ENCODE measurements at places on chromosomes 7 and 10.

DNA sequence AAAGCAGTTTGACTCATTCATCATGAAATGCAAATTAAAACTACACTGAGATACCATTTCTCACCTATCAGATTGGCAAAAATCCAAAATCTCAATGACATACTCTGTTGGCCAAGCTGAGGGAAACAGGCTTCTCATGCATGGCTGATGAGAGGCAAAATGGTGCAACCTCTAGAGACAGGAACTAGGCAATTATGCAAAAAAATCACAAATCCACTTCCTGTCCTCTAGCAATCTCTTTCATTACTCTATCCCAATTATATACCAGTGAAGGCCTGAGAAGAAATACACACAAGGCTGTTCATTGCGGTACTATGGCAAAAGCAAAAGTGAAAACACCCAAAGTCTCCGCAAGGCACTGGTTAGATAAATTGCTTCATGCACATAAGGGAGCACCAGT is 25.9 kb upstream of the PTPRN2 start:
- peak; percentile 54 for DNase-seq

DNA sequence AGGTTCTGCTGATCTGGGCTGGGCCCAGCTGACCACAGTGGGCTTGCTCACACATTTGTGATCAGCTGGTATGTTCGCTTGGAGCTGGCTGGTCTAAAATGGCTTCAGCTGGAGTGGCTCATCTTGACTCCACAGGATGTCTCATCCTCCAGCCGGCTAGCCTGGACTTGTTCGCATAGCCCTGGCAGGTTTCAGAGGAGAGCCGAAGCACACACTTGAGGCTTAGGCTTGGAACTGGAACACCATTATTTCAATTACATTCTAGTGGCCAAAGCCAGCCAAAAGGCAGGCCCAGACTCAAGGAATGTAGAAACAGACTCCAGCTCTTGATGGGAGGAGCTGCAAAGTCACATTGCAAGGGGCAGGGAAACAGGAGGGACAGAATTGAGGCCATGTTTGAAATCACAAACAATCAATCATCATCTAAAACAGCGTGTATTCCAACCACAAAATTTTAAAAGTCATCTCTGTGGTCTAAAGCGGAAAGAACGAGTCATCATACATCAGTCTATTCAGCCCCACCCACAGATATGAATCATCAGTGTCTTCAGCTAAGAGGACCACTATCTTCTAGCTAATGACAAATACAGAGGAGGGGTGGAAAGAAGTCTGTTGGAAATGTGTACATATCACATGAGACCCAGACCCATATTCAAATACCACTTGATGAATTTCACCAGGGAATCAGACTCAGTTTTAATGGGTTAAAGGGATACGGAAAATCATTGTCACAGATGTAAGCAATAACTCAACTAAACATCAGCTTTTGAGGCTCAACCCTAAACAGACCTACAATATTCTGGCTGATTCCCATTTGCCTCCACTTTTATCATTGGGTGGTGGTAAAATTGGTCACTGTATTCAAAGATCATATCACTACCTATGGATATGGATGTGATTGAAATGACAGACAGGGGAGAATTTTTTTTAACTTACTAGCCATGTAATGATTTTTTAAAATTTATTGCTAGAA is 139.0 kb upstream of the MKLN1 start:
- DNase-seq = peak; percentile 79

DNA sequence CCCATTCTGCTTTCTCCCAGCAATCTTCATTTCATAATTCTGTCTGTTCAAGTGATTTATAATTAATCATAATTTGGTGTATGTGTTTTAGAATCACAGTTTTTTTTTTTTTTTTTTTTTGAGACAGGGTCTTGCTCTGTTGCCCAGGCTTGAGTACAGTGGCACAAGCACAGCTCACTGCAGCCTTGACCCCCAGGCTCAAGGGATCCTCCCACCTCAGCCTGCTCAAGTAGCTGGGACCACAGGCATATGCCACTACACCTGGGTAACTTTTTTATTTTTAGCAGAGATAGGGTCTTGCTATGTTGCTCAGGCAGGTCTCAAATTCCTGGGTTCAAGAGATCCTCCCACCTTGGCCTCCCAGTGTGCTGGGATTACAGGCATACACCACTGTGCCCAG is 49.2 kb upstream of the PLA2G12B start:
- no peak for DNase-seq

- DNase-seq = no peak
These were observed 1.3 kb downstream of the KAT6B start for GRCh38 chr10:74827694-74828093.

- peak; percentile 77 for DNase-seq
These were observed 9.9 kb downstream of the ZNF365 start for GRCh38 chr10:62384057-62384446.

DNA sequence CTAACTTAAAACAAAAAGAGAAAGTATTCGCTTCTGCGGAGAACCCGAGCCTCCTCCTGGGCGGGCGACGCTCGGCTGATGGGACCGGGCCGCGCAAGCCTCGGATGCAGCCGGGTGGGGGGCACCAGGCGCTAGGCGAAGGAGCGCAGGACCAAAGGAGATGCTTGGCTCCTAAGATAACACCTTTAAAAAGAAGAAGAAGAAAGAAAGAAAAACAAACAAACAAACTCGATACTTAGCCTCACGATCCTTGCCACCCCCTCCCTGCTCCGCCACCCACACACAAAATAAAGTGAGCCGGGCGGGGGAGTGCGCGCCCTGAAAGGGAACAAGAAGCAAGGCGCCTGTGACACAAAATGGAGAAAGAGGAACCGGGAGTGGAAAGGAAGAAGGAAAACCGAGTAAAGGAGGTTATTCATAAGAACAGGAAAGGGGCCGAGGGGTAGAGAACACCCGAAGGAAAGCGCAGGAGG is 34.0 kb upstream of the EBLN1 start:
- peak; percentile 73 for DNase-seq

DNA sequence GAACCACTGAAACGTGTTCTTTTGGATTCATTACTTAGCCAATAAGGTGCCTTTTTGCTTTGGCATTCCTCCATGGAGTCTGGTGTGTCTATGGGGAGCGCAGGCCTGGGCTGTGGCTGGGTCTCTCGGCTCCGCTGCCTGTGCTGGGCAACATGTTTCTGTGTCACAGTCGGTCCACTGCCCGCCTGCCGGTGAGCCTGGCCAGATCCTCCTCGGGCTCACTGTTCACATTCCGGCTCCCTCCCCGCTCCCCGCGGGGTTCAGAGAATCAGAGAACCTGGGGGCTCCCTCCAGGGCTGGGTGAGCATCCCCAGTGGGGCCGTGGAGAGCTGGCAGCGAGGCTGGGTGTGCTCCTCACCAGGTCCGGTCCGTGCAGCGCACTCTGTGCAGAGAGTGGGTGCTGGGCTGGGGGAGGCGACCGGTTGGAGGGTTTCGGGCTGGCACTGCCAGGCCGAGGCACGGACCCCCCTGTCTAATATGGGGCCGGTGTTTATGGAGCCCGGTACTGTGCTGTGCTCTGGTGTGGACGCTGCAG is 70.4 kb downstream of the INPP5A start:
- DNase-seq = no peak

DNA sequence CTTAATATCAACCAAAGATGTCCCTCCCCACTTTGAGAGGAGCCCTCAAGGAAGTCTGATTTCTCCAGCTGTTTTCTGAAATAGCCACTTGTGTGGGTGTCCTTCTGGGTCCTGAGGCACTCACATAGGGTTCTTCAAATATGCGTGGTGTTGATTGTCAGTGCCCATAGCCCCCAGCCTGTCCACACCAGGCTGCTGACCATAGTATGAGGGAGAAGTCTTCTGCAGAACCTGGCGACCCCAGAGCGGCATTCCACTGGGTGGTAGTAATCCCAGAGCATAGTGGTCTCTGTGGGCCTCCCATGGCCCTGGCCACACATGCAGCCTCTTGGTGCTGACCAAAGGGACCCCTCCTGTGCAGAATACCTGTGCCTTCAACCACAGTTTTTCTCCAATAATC is 82.7 kb upstream of the MACROH2A2 start:
- no peak for DNase-seq

DNA sequence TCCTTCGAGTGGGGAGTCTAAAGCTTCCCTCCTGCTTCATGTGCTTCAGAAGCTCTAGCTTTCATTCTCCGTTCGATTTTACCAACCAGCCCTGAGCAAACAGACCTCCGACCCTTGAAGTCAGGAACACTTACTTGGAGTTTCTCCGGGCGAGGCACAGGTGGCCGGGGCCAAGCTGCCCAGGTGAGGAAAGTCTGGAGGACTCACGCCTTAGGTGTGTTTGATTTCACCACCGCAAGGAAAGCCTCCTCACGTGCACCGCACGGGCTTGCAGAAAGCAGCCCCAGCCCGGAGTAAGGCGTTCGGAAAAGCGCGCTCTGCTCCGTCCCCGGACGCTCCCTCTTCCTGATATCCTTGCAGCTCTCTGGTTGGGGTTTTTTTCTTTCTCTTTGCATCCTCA is 30.1 kb upstream of the CNPY1 start:
- no peak for DNase-seq

GRCh38 chr7:129947701-129948100 is 5.1 kb downstream of the UBE2H start:
- DNase-seq = peak; percentile 34

DNA sequence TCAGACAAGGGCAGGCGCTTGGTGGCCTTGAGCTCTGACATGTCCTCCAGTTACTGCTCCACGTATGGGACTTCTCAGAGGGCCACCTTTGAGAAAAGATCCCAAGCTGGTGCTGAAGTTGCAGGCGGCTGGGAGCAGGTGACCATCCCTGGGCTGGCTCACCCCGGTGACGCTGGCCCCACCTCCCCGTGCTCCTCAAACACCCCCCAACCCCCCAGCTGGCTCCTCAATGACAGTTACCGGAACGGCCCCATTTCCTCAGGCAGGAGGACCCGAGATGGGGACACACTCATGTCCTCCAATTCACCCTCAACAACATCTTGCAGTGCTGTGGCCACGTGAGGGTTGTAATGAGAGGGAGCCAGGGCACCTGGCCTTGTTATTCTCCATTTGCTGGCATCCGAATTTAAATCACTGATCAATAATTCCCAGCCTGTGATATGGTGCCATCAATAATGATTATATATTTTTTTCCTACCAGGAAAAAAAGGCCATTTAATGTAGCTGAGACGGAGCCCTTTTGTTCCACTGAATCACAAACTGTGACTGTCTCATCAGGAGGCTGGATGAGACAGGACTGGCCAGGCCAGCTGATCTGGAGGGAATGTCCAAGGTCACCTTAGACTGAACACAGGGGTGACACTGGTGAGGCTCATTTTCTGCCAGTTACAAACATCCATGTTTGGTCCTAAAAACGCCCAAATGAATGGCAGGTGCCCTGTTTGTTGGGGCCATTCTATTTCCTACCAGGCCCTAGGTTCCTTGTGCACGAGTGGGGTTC is 64.5 kb downstream of the CHST15 start:
- no peak for DNase-seq

Data from astrocyte of the hippocampus (primary cell).